ENCODE measurements at places on chromosomes 3 and 15.

- no peak for DNase-seq
Observed at GRCh38 chr3:31968927-31969418, 12.1 kb downstream of the OSBPL10 start.

- DNase-seq = peak; percentile 77
Observed at GRCh38 chr3:42547401-42547945, 34.3 kb downstream of the SEC22C start.

DNA sequence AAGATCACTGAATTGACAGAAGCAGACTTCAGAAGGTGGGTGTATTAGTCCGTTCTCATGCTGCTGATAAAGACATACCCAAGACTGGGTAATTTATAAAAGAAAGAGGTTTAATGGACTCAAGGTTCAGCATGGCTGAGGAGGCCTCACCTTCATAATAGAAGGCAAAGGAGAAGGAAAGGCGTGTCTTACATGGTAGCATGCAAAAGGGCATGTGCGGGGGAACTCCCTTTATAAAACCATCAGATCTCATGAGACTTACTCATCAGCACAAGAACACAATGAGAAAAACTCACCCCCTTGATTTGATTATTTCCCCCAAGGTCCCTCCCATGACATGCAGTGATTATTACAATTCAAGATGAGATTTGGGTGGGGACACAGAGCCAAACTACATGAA, 416.3 kb upstream of the EPHA3 start:
- no peak for DNase-seq

DNA sequence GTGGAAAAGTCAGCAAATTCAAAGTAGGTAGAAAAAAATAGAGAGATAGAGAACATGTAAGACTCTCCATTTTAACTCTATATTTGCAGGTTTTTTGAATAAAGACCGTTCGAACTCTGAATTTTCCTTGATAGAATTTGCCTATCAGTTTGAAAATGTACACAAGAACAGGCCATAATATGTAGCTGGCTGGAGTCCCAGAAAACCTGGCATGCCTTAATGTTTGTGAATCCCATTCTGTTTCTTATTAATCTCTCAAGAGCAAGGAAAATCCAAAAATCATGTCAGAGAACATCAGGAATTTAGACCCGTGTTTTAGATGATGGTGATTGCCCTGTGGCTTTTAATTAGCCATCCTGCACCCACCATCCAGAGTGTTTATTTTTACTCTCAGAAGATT, 7.2 kb upstream of the CFAP161 start:
- no peak for DNase-seq

DNA sequence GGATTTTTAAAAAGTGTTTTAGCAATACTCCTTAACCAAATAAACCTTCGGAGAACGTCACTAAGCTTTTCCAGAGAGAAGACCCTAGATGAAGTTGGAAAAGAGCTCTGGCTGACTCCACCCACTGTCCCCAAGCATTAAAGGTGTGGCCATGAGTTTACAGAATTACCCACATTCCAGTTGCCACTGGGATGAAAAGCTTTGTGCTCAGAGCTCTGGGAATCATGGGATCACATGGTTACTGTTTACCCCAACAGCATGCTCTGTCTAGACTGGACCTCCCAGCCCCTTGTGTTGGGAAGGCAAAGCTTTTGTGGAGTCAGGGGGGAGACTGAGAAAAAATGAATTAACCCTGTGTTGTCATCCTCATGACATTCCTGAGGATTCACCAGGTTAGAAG, 55.3 kb downstream of the CCK start:
- DNase-seq = no peak

DNA sequence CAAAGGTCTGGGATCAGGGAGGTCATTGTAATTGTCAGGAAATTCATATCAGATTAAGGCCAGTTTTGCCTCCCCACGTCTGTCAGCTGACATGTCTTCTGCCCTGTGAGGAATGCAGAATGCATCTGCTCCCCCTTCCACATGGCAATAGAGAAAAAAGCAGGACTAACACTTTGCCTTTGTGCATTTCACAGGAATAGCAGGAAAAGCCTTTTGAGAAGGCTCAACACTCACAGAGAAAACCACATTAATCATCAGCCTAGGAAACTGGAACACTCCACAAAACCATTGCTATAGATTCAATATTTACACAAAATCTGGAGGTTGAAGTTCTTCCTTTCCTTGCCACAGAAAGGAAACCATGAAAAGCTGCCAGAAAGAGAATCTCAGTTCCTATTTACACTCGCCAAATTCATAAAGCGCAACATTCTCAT, 165.2 kb upstream of the HES1 start:
- no peak for DNase-seq

- no peak for DNase-seq
Observed at GRCh38 chr15:64950888-64951287, 38.8 kb downstream of the SPG21 start.

DNA sequence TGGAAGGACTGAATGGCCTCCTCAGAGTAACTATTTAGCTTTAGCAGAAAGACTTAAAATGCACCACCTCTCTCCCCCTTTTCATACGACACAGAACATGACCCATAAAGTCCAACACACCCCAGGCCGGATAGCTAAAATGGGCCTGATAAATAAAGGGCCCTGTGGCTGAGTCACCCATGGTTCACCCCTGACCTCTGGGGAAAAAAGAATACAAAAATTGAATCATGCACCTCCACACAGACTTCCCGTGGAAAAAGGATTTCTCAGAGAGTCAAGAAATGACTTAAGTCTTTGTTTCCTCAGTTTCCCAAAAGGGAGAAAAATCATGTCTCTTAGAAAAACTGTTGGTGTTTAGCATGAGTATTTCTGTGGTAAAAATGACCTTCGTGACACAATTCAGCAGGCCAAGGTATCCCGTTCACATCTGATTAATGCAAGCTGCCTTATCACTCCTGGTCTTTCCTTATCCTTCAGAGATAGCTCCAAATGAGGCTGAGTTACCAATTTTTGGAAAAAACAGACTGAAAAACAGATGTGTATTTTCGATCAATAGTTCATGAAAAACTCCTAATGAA, 34.0 kb upstream of the ARHGEF3 start:
- no peak for DNase-seq

- DNase-seq = no peak
Observed at GRCh38 chr15:84098604-84099003, 137.0 kb upstream of the GOLGA6L4 start.

- no peak for DNase-seq
Observed at GRCh38 chr15:79953951-79954444, 17.0 kb downstream of the BCL2A1 start.

DNA sequence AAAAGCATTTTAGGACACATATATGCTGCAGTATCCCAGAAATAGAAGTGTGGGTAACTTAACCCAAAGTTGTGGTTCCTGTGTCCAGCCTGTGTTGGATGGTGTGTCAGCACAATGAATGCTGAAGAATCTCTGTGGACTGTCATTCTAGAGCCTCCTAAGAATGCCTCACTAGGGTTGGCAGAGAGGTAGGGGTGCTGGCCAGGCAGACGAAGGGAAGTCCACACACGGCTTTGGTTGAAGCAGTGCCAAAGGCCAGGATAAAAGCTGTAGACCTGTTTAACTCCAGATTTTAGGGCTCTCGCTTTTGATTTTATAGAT, 43.7 kb upstream of the TIPARP start:
- DNase-seq = no peak

- no peak for DNase-seq
Observed at GRCh38 chr15:39238443-39238842, 342.4 kb upstream of the THBS1 start.

DNA sequence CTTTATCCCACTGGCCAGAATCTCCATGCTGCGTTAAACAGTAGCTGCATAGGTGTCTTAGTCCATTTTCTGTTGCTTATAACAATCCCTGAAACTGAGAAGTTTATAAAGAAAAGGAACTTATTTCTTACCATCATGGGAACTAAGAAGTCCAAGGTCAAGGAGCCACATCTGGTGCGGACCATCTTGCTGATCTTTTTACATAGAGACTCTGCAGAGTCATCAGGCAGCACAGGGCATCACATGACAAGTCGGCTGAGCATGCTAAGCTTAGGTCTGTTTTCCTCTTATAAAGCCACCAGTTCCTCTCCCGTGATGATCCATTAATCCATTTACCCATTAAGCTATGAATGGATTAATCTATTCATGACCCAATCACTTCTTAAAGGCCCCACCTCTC, 22.4 kb upstream of the FAM174B start:
- DNase-seq = no peak

GRCh38 chr3:46143951-46144473, 64.1 kb downstream of the CCR1 start:
- no peak for DNase-seq

GRCh38 chr15:75661100-75661755, 13.5 kb downstream of the SNX33 start:
- no peak for DNase-seq

DNA sequence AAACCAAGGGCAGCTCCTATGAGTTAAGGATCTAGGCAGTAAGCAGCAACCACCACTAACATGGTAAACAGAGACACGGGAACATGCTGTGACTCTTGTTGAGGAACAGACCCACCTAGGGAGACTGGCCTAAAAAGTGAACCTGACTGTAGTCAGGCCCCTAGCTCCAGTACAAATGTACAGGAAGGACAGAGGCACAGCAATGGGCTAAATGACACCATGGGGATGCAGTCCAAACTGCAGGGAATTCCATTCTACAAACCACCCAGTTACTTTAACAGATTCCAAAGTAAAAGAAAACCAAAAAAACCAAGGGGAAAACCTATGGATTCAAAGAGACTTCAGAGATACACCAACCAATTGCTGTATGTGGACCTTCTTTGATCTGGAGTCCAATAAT, 28.2 kb upstream of the CGNL1 start:
- DNase-seq = no peak

- DNase-seq = no peak
Observed at GRCh38 chr3:173591401-173591800, 193.9 kb downstream of the NLGN1 start.

GRCh38 chr3:38834110-38834509, 18.1 kb upstream of the SCN10A start:
- DNase-seq = peak; percentile 23

GRCh38 chr15:94677202-94677790, 445.9 kb downstream of the MCTP2 start:
- DNase-seq = no peak

GRCh38 chr3:86737517-86737916, 253.4 kb downstream of the VGLL3 start:
- DNase-seq = no peak

DNA sequence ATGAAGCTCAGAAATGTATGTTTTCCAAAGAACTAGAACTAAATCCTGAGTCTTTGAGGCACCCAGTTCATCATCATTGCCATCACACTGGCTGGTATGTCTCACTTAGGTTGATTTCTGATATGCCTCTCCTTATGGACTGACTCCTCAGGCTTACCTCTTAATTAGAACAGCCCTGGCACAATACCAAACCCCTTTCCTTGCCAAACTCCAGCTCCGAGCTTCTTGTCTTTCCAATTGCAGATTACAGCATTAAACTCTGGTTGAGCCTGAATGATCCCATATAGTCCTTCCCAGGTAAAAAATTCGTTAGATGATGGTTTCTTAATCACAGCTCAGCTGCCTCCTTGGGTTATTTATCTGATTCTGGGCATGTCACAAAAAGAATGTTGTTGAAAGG, 66.3 kb downstream of the RTP4 start:
- no peak for DNase-seq

DNA sequence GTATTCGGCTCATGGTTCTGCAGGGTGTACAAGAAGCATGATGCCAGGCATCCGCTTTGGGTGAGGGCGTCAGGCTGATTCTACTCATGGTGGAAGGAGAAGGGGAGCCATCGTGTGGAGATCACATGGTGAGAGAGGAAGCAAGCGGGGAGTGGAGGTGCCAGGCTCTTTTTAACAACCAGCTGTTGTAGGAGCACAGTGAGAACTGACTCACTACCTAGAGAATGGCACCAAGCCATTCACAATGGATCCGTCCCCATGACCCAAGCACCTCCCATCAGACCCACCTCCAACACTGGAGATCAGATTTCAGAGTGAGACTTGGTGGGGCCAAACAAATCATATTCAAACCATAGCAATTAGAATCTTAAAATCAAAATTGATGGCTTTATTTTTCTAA, 259.8 kb upstream of the CTDSPL start:
- DNase-seq = no peak

GRCh38 chr3:153469162-153469561, 307.1 kb downstream of the RAP2B start:
- DNase-seq = no peak

- DNase-seq = no peak
Observed at GRCh38 chr3:73503781-73504180, 121.0 kb downstream of the PDZRN3 start.

GRCh38 chr3:177928172-177928873, 607.9 kb upstream of the KCNMB2 start:
- DNase-seq = no peak

DNA sequence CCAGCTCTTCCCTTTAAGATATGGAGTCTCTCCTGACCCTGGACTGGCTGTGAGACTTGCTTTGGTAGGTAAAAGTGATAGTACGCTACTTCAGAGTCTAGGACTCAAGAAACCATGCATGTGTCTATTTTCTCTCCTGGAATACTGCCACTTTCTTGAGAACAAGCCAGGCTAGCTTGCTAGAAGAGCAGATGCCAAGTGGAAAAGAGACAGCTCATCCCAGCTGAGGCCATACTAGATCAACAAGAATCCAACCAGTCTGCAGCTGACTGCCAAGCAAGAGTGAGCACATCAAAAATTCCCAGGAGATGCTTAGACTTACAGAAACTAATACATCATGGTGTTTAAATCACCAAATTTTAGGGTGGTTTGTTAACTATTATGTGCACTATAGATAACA, 208.3 kb upstream of the RBMS3 start:
- DNase-seq = no peak

DNA sequence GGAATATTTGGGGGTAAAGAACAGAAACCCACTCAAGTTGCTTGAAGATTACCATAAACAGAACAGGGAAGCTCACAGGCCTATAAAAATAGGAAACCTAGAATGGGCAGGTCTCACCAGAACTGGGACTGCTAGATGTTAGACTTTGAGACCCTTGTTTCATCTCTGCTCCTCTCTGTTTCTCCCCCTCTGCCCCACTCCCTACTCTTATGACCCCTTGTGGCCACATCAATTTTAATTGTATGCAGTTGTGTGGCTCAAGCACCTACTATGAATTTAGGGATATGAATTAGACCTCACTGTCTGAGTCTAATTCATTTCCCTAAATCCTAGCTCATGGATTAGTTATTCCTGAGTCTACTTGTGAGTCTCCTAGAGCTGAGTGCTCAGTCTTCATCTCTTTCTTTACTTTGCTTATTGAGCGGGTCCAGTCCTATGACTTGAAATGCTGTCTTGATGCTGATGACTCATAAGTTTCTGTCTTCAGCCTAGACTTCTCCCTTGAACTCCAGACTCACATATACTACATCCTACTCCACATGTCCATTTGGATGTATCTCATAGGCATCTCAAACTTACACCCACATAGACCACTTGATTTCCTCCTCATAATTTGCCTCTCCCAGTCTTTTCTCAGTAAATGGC, 78.7 kb downstream of the ITPR1 start:
- DNase-seq = no peak

- DNase-seq = no peak
Observed at GRCh38 chr3:54517424-54517823, 395.1 kb downstream of the CACNA2D3 start.

- no peak for DNase-seq
Observed at GRCh38 chr3:46935989-46936558, 40.5 kb downstream of the CCDC12 start.

GRCh38 chr3:128473180-128473519, 6.5 kb upstream of the DNAJB8 start:
- DNase-seq = no peak

- DNase-seq = no peak
Observed at GRCh38 chr3:162569314-162569713, 1072.7 kb downstream of the OTOL1 start.
